Stimulated activated naive CD8-positive, alpha-beta T cell treated with anti-CD3 and anti-CD28 coated beads, Interleukin-15, amount 100 ng/mL, for 72 hours (primary cell): ENCODE measurements at places on chromosomes 7 and 10.

GRCh38 chr7:95262875-95263274 is 61.5 kb downstream of the PON1 start:
- no peak for DNase-seq

- no peak for DNase-seq
Observed at GRCh38 chr7:37781156-37781555, 67.2 kb upstream of the NME8 start.

GRCh38 chr10:122344741-122345258 is 29.7 kb upstream of the PLEKHA1 start:
- DNase-seq, result no peak

DNA sequence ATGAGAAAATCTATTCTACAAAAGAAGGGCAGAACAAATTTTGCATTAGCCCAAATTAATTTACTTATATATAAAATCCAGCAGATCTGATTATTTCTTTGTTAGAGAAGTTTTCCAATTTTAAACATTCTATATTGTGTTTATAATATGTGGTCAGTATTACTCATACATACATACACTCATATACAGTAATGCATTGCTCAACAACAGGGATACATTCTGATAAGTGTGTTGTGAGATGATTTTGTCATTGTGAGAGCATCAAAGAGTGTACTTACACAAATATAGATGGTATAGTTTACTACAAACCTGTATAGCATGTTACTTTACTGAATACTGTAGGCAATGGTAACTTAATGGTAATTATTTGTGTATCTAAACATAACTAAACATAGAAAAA is 239.6 kb upstream of the ETV1 start:
- no peak for DNase-seq

DNA sequence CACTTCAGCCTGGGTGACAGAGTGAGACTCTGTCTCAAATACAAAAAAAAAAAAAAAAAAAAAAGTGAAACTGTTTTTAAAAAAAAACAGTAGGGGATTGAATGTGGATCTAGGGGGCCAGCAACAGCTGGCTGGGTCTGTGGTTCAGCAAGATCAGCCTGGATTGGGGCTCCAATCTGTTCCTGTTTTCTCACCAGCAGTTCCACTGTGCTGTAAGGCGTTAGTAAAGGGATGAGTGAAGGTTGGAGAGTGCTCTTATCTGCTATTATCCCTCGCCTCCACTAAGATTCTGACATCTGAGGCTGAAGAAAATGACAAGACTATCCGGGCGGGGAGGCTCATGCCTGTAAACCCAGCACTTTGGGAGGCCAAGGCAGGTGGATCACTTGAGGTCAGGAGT is 41.6 kb upstream of the GTF2IRD1 start:
- DNase-seq, result no peak

- DNase-seq, result no peak
Observed at GRCh38 chr7:43646603-43647338, 63.9 kb downstream of the STK17A start.

DNA sequence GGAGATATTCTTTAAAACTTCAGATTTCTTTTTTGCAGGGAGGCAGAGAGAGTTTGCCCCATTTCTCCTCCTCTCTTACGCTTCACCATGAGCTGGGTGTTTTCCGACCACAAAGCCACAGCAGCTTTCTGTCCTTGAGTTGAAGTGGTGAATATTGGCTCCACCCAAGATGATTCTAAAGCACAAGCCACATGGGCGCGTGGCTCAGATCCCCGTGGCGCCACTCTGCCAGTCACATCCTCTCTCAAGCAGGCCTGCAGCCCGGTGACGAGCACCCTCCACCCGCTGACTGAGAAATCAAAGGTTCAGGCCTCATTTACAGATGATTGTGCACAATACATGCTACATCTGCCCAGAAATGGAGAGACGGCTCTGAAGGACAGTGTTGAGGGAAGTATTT is 27.6 kb upstream of the RNF32 start:
- DNase-seq, result peak; percentile 71

- no peak for DNase-seq
Observed at GRCh38 chr7:136911344-136911743, 42.9 kb downstream of the CHRM2 start.

GRCh38 chr7:78746301-78746700 is 707.2 kb downstream of the MAGI2 start:
- DNase-seq, result no peak
